ENCODE measurements at places on chromosomes 1 and 21.

DNA sequence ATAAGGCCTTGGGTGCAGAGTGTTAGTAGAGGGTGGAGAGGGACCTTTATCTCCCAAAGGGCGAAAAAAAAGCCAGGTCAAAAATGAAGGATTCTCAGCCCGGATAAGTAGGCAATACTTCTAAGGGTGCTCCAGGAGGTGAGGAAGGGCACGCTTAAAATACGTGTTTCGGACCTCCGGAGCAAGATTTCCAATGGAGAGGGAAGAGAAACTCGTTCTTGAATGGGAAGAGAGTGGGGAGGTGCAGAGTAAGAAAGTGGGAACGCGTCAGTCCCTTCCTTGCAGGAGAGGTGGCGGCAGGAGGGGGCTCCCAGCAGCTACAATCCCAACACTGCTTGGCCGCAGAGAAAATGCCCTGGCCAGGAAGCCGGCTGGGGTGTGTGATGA, 581 bp downstream of the EFCAB14 start:
- no peak for DNase-seq

- no peak for DNase-seq
Measured at GRCh38 chr1:156706657-156707416, 1.5 kb upstream of the CRABP2 start.

DNA sequence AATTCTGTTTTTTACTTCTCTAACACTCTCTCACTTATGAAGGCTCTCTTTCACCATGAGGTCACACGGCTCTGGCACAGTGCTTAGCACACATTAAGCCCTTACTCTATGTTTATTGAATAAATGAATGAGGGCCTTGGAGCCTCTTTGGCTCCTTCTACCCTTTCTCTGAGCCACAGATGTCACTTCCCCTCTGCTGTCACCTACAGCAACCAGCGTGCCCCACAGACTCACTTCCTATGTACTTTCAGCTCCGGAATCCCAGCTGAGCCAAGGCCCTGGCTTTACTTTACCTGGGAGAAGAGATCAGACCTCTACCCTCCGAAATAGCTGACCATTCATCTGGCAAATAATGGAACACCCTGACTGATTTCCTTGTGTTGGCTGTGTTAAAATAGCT, 53.7 kb upstream of the HMCN1 start:
- no peak for DNase-seq

- no peak for DNase-seq
Measured at GRCh38 chr21:44658913-44659595, 1.3 kb downstream of the KRTAP12-3 start.

GRCh38 chr1:207020065-207020708, 12.4 kb downstream of the C1orf116 start:
- no peak for DNase-seq

DNA sequence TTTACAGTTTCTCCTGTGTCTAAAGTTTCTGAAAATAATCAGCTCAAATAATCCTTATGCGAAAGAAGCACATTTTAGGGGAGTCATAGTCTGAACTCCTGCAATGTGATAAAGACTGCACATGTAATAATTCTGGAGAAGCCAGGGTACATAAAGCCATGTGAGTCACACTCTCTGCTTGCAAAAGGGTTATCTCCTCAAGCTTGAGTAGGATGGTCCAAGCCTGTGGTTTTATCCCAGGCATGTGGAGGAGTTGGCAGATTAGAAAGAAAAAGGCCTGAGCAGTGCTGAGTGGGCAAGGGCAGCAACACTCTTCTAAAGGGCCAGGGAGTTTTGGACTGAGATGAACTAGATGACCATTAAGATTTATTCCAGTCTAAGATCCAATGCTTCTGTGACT, 220.4 kb downstream of the RHOU start:
- DNase-seq: no peak

- DNase-seq: no peak
Measured at GRCh38 chr1:28913786-28914227, 562 bp upstream of the EPB41 start.

GRCh38 chr1:67723620-67724019, 38.6 kb downstream of the GADD45A start:
- DNase-seq: no peak
